Epithelial cell of proximal tubule (primary cell): ENCODE measurements at places on chromosomes 5 and 9. TPM values are rescaled to one million over a fixed set of nuclear protein-coding genes. Genes with fewer than 3 reads are reported as not detected.

- DNase-seq = no peak
Measured at GRCh38 chr9:3980212-3980611, 319.7 kb downstream of the GLIS3 start.

- no peak for DNase-seq
Measured at GRCh38 chr5:14048434-14048833, 94.7 kb upstream of the TRIO start.

GRCh38 chr9:116189683-116190082 lies 36.1 kb downstream of the PAPPA start:
- peak; percentile 48 for DNase-seq

- DNase-seq = no peak
Measured at GRCh38 chr5:157215514-157216167, 35.0 kb downstream of the ITK start.

- DNase-seq = no peak
Measured at GRCh38 chr9:121887553-121888437, 205.3 kb downstream of the TTLL11 start.

- DNase-seq = no peak
Measured at GRCh38 chr5:144436007-144436406, 265.3 kb downstream of the KCTD16 start.

- no peak for DNase-seq
Measured at GRCh38 chr9:105458404-105458803, 10.6 kb downstream of the FSD1L start.

DNA sequence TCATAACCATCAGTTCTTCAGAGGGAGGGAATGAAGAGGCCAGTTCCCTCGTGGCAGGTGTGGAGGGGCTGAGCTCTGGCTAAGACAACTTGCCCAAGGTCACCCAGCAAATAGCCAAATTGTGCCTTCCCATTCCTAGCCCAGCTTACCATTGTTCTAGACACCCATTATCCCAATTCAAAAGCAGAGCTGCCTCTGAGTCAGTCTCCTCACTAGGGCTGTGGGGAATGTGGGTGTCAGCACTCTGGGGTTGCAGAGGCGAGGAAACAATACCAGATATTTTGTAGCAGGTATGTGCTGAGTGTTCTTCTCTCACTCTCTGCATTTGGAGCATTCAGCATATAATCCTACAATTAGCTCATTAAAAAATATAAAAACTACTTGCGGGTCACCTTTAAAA lies 270.8 kb downstream of the PSAT1 start:
- no peak for DNase-seq

DNA sequence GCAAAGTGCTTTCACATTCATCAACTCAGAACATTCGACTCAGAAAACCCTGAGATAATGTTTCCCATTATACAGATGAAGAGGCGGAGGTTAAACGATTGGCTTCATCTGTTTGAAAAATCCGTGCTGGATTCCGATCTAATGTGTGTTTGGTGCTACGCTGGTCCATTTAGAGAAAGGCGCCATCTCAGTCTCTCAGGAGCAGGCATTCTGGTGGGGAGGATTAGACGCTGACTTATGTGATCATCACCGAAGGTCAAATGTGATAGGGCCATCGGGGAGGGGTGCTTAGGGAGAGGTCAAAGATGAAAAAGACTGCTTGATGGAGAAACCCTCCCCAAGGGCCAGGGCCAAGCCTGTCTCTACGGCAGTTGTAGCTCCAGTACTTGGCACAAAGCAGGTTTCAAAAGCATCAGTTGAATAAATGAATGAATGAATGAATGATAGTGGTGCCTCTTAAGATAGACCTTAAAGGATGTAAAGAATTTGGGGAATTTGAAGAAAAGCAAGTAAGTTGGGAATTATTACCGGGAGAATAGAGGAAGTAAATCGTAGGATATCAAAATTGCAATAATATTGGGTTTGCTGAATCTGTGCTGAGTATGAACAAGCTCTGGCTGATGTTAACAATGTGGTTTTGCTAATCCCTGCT lies 160.6 kb upstream of the SHB start:
- no peak for DNase-seq

- no peak for DNase-seq
Measured at GRCh38 chr9:87086221-87086818, 139.0 kb upstream of the GAS1 start.

DNA sequence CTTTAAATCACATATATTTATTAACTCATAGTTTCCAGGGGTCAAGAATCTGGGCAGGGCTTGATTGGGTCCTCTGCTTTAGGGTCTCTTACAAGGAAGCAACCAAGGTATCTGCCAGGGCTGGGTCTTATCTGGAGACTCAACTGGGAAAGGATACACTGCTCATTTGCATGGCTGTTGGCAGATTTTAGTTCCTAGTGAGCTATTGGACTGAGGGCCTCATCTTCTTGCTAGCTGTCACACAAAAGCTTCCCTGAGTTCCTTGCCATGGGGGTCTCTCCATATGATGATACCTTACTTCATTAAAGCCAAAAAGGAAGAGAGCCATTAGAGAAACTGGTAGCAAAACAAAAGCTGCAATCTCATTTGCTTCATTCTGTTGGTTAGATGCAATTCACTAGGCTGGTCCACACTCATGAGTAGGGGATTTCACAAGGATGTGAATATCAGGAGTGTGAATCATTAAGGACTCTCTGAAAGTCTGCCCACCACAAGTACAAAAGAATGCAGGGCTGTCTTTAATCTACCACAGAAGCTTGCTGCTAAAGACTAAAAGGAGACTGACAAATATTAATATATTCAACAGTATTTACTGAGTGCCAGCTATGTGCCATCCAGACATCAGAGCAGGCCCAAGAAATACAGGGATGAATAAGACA lies 42.0 kb upstream of the TIMD4 start:
- peak; percentile 72 for DNase-seq

DNA sequence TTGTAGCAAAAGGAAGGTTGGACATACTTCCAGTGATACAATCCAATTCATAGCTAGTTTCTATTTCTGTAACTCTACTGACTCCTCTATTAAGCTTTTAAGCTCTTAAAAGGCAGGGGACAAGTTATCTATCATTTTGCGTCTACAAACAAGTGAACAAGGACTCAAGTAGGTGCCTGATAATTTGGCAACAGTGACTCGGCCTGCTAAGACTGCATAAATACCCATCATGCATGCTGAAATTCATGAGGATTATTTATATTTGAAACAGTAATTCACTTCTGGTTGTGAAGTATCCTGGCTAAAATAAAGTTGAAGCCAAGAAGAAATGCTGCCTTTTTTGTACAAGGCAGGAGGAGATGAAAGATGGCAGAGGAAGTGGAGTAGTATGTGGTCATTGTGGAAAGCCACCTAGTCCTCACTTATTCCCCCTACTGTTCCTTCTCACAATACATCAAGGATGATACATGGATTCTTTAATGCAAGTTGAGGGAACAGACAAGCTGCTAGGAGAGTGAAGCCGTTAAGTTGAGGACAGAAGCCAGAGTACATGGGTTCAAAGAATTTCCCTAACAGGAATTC lies 74.0 kb downstream of the MRPS27 start:
- DNase-seq = no peak

DNA sequence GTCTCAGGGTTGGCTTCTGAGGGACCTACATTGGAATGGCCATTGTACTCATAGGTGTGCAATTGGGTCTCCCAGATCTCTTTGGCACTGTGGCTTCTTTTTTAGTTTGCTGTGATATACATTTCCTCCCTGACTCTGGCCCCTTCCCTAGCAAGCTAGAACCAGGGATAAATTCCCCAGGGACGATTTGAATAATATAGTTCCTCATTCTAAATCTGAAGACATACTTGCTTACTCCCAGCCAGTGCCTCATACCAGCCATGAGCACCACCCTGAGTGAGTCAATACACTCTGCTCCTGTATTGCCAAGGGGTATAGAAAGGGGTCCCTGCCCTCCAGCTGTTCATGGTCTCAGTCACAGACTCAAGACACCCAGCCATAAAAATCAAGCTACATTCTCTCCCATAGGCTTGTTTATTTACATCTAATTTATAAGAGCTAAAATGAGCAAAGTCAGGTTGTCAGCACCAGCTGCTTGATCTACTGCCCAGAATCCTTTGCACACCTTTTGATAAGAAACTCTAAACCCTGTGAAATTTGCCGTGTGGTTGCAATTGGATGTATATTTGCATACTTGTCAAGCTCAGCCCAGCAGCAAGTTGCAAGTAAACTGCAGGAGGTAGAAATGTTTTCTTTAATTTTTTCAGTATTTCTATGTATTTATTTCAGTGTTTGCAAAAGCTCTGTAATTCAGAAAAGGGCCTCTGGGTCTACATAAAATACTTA lies 219.9 kb upstream of the IRX1 start:
- DNase-seq = no peak

GRCh38 chr5:28710360-28710759 lies 1672.0 kb upstream of the CDH9 start:
- no peak for DNase-seq

OLFM1 gene
- total RNA-seq = not detected in 2 replicates

ITGA2 gene
- total RNA-seq = 14.1 and 28.1 TPM in 2 replicates

AIF1L gene
- 52.5 and 71.6 TPM in 2 replicates for total RNA-seq

HBEGF gene
- total RNA-seq = 25.0 and 25.6 TPM in 2 replicates
